ENCODE measurements at places on chromosomes 2 and 18.

DNA sequence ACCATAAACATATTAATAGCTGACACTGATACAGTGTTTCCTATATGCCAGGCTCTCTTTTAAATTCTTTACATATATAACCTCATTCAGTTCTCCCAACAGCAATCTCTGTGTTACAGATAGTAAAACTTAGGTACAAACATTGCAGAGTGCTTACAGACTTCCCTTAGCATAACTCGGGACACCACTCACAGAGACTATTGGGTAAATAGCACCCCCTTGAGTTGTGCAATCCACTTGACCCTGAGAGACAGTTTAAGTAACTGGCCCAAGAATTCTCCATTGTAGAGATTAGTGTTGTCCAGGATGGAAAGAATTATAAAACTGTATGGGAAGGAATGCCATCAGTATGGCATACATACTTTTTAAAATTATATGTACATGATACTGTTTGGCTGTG lies 110.1 kb downstream of the POLE4 start:
- DNase-seq: no peak

GRCh38 chr2:11537951-11538350 lies 4.1 kb downstream of the GREB1 start:
- DNase-seq: no peak

DNA sequence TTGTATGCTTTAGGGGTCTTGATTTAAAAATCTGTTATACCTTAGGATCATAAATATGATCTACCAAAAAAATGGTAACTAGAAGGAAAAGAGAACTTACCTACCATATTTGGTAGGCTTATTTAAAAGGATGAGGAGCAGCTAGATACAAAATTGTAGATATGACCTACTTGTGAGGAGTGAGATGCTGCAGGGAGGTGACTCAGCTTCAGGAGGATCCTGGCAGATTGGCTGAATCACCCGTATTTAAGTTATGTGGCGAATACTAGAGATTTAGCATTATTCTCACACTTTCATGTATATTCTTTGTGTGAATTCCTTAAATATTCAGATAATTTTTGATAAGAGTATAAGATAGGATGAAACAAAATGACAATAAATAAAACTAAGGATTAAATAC lies 657.3 kb upstream of the LINC00305 start:
- no peak for DNase-seq

DNA sequence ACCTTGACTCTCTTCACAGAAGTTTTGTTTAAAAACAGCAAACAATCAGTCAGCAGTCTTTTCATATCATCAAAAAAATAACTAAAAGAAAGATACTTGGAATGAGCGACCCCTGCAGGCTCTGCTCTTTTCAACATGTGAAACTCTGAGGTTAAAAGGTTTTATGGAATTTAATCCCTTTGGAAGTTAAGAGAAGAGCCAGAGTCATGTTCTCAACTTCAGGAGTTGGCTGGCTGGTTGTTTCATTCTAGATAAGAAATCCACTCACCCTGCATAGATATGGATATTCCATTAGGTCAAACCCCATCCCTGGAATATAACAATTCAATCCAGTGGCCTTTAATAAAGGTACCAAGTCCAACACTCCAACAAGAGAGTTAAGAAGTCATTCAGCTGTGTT lies 115.6 kb upstream of the RMDN2 start:
- no peak for DNase-seq

- DNase-seq: no peak
Observed at GRCh38 chr2:1493431-1494126, 80.3 kb downstream of the TPO start.

GRCh38 chr18:60951091-60951490 lies 382.1 kb upstream of the CDH20 start:
- no peak for DNase-seq

- no peak for DNase-seq
Observed at GRCh38 chr2:143803936-143804335, 674.7 kb downstream of the ARHGAP15 start.

DNA sequence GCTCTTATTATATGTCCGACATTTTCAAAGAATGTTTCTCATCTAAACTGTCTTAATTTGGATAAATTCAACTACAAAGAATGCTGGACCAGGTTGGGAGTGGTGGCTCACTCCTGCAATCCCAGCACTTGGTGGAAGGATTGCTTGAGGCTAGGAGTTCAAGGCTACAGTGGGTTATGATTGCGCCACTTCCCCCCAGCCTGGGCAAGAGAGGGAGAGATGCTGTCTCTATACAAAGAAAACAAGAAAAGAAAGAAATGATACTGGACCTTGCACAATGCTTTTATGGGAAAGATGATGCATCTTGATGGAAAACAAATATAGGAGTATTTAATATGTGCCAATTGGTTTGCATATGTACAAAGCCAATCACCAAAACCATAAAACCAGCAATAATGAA lies 296.7 kb downstream of the LPIN1 start:
- DNase-seq: no peak

- no peak for DNase-seq
Observed at GRCh38 chr2:5926871-5927512, 234.8 kb downstream of the SOX11 start.

GRCh38 chr2:53640466-53640865 lies 127.1 kb upstream of the CHAC2 start:
- no peak for DNase-seq

GRCh38 chr2:102027036-102027980 lies 35.5 kb downstream of the IL1R2 start:
- peak; percentile 54 for DNase-seq

GRCh38 chr2:240991378-240992263 lies 6.8 kb upstream of the SNED1 start:
- peak; percentile 93 for DNase-seq

GRCh38 chr2:241340631-241341163 lies 15.4 kb upstream of the FARP2 start:
- DNase-seq: no peak

DNA sequence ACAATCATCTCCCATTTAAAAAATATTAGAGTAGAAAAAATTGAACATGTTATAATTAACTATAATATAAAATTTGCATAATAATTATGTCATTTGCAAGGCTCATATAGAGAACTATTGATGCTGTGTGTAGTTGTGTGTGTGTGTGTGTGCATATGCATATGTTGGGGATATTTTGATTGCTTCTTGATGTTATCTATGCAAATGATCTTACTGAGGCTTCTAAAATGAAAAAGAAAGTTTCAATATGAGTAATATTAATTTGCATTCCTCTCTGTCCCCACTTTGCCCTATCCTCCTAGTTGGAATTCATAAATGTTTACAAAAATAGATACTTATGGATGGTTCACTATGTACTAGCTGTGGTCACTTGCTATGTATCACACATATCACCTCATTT lies 523.3 kb downstream of the TRIB2 start:
- no peak for DNase-seq

Data from right hindlimb (tissue), 1 donor.